ENCODE measurements at places on chromosomes 3 and 15.

DNA sequence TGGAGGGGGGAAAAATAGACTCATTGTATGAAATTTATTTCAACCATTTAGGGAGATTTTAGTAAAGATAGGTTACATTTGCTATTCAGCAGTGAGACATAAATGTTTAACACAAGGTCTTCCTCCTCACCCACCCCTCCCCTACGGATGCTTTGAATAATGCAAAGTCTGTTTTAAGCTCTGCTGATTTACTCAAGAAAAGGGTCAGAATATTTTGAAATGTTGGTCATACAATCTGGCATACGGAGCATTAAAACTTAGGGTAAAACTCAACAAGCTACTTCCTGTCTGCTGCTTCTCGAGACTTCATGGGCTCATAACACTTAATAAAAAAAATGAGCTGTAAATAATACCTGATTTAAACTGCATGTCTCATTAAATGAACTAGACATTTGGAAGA, 156.3 kb downstream of the WNT5A start:
- DNase-seq, result no peak

GRCh38 chr15:31228011-31228484, 98.6 kb upstream of the KLF13 start:
- DNase-seq, result no peak

- no peak for DNase-seq
These were observed 27.4 kb downstream of the METTL6 start for GRCh38 chr3:15399970-15400369.

GRCh38 chr3:141457624-141458236, 29.1 kb upstream of the RASA2 start:
- no peak for DNase-seq

DNA sequence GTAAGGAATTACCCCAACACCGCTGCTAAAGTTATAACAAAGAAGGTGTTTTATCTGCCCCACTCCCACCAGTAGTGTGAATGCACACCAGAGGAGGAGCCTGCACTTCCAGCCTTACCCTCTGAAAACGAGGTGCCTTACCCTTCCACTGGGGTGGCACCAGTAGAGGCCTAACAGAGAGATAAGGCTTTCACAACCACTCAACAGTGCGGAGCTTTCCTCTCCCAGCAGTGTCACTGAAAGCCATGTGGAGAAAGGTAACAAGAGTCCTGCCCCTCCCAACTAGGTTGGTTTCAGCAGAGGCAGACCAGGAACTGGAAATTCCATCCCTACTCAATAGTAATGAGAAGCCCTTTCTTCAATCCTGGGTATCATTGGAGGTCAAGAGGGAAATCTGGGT, 539.2 kb downstream of the VGLL3 start:
- no peak for DNase-seq

- DNase-seq, result no peak
These were observed 3.4 kb upstream of the SKOR1 start for GRCh38 chr15:67821784-67822440.

DNA sequence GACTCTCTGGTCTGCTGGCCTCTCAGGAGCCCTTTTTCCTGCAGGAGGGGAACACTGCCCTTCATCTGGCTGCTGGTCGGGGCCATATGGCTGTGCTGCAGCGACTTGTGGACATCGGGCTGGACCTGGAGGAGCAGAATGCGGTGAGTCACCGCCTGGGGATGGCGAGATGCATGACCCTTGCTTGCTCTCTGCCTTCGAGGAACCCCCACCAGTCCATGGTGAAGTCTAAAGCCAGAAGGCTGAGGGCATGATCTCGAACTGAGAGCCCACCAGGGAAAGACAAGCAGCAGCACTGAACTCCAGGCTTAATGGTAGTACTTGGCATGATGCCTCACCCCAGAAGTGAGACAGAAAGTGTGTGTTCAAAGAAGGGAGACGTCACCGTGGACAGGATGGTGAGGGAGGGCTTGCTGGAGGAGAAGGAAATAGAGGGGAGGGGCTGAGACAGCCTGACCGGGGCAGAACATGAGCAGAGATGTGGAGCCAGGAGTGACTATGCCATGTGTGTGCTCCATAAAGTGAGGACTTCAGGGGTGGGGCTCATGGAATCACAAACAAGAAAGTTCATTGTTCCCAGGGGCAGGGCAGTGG, 19.2 kb downstream of the ANKDD1A start:
- DNase-seq, result no peak

DNA sequence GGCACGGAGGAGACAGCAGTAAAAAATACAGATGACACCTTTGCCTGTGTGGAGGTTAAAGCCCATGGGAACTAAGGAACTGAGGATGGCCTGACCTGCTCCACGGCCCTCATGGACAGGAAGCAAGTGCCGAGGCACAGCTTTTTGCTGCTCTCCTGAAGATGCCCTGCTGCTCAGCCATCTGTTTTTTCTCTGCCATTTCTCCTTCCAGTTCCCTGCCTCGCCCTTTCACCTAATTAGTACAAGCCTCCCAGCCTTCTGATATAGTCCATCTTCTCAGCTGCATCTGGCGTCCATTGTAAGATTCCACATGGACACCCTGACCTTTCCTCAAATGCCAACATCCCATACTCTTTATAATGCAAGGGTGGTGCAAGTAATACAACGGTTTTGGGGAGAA, 11.8 kb upstream of the CXCR6 start:
- DNase-seq, result no peak

- no peak for DNase-seq
These were observed at the start of gene CACNA1D for GRCh38 chr3:53493963-53494791. Gene CACNA1D, plus strand, starts transcription at chr3:53494611. Its CDS starts 556 bp downstream, at chr3:53495167.

GRCh38 chr3:81872566-81872965, 111.1 kb upstream of the GBE1 start:
- no peak for DNase-seq

GRCh38 chr15:68503213-68503612, 71.2 kb upstream of the ITGA11 start:
- DNase-seq, result no peak

- DNase-seq, result no peak
These were observed 93.1 kb downstream of the C3orf70 start for GRCh38 chr3:185059766-185060165.

- DNase-seq, result no peak
These were observed 1.1 kb downstream of the SPATA12 start for GRCh38 chr3:57061556-57061955.

GRCh38 chr3:115698851-115699591, 75.7 kb downstream of the GAP43 start:
- DNase-seq, result no peak

DNA sequence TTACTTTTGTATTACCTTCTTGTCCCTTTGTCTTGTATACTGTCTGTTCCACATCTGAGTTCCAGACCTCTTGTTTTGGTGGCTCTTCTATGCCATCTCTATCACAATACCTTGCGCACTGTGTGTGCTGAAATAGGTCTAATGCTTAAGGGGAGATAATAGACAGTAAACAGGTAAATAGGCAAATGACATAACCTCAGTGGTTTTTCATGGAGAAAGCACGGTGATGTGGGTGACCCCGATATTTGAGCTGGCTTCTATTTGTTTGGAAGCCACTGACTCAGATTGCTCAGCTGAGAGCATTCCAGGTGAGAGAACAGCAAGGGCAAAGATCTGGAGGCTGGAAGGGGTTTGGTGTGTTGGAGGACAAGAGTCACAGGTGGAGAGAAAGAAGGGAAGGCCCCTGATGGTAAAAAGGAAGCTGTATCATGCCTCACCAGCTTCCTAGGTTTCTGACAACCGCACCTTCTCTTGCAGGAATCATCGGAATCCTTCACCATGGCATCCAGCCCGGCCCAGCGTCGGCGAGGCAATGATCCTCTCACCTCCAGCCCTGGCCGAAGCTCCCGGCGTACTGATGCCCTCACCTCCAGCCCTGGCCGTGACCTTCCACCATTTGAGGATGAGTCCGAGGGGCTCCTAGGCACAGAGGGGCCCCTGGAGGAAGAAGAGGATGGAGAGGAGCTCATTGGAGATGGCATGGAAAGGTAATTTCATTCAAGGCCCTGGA, 795 bp downstream of the MCM2 start:
- no peak for DNase-seq

DNA sequence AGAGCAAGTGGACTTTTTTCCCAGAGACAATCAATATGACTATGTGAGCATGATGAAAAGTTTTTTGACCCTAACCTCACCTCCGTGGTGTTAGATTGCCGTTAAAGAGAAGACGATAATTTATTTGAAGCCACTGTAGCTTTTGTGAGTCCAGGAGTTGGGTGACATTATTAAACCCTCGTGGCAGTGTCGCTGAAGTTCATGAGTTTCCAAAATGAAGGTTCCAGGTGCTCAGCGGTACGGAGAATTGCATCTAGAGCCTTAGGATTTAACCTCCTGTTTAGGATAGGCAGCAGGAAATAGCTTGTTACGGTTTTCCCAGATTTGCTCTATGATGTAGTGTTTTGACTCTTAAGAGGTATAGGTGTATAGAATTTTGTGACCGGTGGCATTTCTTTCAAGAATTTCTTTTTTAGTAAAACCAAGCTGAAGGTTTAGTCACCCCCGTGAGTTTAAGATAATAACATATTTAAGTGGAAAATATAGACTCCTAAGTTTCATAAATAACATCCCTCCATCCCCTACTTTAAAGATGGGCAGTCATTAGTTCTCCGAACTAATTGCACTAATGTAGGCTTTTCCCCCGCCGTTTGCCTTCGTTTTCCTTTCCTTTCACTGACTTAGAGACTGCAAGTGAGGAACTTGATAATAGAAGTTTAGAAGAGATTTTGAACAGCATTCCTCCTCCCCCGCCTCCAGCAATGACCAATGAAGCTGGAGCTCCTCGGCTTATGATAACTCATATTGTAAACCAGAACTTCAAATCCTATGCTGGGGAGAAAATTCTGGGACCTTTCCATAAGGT, 2.0 kb downstream of the SMC4 start:
- no peak for DNase-seq
